Pulmonary artery endothelial cell (primary cell): ENCODE measurements at places on chromosomes 5 and 9. TPM values are rescaled to one million over a fixed set of nuclear protein-coding genes. Genes with fewer than 3 reads are reported as not detected.

The ORM2 gene
- not detected in 2 replicates for total RNA-seq

The CARD6 gene
- total RNA-seq: 29.5 and 37.9 TPM in 2 replicates

The TBC1D9B gene
- total RNA-seq: 44.0 and 44.3 TPM in 2 replicates

The IFNA13 gene
- not detected in 2 replicates for total RNA-seq

The PCDHA12 gene
- 0.07 TPM in 1 of 2 replicates, not detected in the other for total RNA-seq

The MEIKIN gene
- total RNA-seq: 0.07 TPM in 1 of 2 replicates, not detected in the other

The BTNL3 gene
- not detected in 2 replicates for total RNA-seq

The ARL10 gene
- total RNA-seq: 6.7 and 9.2 TPM in 2 replicates

The SPINK7 gene
- not detected in 2 replicates for total RNA-seq

The GZMA gene
- total RNA-seq: 0.53 TPM in 1 of 2 replicates, not detected in the other

The PCDHB5 gene
- total RNA-seq: 0.39 and 0.53 TPM in 2 replicates

The GLE1 gene
- total RNA-seq: 16.2 and 31.5 TPM in 2 replicates

The CCDC180 gene
- 0.74 and 1.3 TPM in 2 replicates for total RNA-seq

The EGFLAM gene
- total RNA-seq: 0.53 and 0.59 TPM in 2 replicates

The ALDH1A1 gene
- total RNA-seq: 130 and 699 TPM in 2 replicates

The SLC45A2 gene
- total RNA-seq: 0.13 TPM in 1 of 2 replicates, not detected in the other

The FRMPD1 gene
- not detected in 2 replicates for total RNA-seq

The OMD gene
- 0.04 and 0.07 TPM in 2 replicates for total RNA-seq

The PAX5 gene
- total RNA-seq: not detected in 2 replicates

The ZNF454 gene
- total RNA-seq: 0.40 and 0.92 TPM in 2 replicates

The BARHL1 gene
- not detected in 2 replicates for total RNA-seq

The PCDHA1 gene
- total RNA-seq: 0.04 TPM in 1 of 2 replicates, not detected in the other

The LOX gene
- 25.5 and 36.9 TPM in 2 replicates for total RNA-seq

The GEMIN5 gene
- total RNA-seq: 21.5 and 38.3 TPM in 2 replicates

The PCDHGA7 gene
- 0.59 and 0.95 TPM in 2 replicates for total RNA-seq

The PAIP2 gene
- total RNA-seq: 74.3 and 94.6 TPM in 2 replicates

The SNX24 gene
- 8.7 and 12.7 TPM in 2 replicates for total RNA-seq

The TMEM174 gene
- 0.07 TPM in 1 of 2 replicates, not detected in the other for total RNA-seq

The PCDHGA2 gene
- total RNA-seq: 0.79 and 0.92 TPM in 2 replicates

The RCL1 gene
- total RNA-seq: 20.8 and 21.5 TPM in 2 replicates

The SPATA31C1 gene
- not detected in 2 replicates for total RNA-seq

The PAXX gene
- 17.8 and 18.0 TPM in 2 replicates for total RNA-seq

The TBCA gene
- 101 and 129 TPM in 2 replicates for total RNA-seq

The KIAA1958 gene
- total RNA-seq: 0.79 and 2.1 TPM in 2 replicates
